ENCODE measurements at places on chromosomes 6 and 20. TPM values are rescaled to one million over a fixed set of nuclear protein-coding genes. Genes with fewer than 3 reads are reported as not detected.

The SCGN gene
- not detected for total RNA-seq

DNA sequence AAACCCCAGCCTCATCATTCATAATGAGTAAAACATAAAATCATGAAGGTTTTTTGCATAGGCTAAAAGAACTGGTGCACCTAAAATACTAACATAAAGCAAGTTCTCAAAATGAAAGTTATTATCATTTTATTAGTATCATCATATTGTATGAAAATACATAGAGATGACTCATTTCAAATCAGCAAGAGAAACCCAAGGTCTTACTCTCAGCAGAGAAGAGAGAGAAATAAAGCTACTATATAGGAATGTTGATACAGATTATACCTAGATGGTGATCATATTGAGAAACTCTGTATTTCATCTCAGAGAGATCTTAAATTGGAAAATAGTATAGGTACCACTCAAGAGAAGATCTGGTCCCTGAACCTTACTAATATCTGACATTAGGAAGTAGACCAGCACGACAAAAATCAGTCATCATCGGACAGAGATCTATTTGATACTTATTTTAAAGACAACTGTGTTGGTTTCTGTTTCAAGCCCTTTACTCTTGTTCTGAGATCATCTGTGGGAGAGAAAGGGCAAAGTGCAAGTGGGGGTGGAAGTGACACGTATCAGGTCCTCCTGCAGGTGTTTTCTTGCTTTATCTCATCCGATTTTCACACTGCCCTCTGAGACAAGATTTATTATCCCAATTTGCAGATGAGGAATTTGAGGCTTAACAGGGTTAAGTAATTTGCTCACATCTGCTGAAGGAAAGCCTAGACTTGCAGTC, 532.3 kb downstream of the MAFB start:
- DNase-seq: no peak

GRCh38 chr6:170210651-170211403, 80.1 kb downstream of the DLL1 start:
- no peak for DNase-seq

GRCh38 chr20:47316776-47317126, 39.7 kb downstream of the ZMYND8 start:
- no peak for DNase-seq

- DNase-seq: no peak
These were observed 352.6 kb downstream of the ZFAND3 start for GRCh38 chr6:38171997-38172738.

- no peak for DNase-seq
These were observed 19.2 kb downstream of the ZBTB2 start for GRCh38 chr6:151372164-151372563.

The SPDEF gene
- total RNA-seq: 2.2 TPM

The RBPJL gene
- 2.2 TPM for total RNA-seq

- no peak for DNase-seq
These were observed 3.3 kb downstream of the PERP start for GRCh38 chr6:138103871-138104270.

GRCh38 chr6:16473908-16474771, 235.8 kb downstream of the GMPR start:
- DNase-seq: no peak

The GHRH gene
- not detected for total RNA-seq

The BPHL gene
- 18.2 TPM for total RNA-seq

- DNase-seq: peak; percentile 75
These were observed 25.9 kb downstream of the ZBP1 start for GRCh38 chr20:57594092-57594951.

- DNase-seq: no peak
These were observed 610.5 kb upstream of the FLRT3 start for GRCh38 chr20:14947946-14948345.

The CBLN4 gene
- 0.37 TPM for total RNA-seq

DNA sequence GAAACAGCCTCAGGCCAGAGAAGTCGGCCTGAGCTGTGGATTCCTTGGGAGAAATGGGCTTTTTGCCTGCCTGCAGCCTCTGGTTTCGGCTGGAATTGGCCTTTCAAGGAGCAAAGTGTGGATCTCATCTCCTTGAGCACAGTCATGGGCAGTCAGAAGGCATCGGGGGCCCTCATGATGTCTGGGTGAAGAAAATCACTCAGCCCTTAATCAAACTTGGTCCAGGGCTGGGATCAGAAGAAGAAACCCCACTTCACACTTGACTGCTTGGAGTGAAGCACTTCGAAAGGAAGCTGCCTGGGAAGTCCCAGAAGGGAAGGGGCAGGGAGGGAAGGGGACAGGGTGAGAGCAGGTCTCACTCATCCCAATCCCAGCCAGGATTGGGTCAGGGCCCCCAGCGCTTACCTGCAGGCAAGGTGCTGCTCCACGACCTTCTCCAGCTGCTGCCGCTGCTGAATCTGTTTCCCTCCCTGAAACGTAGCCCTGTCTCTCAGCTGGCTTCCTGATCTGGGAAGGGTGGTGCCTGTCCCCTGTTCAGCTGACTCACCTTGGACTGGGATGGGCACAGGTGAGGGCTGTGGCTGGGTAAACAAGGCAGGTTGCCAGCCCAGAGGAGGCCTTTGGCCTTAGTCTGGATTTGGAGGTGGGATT, at the start of gene SDCBP2:
TSS of gene SDCBP2 (minus strand) at position 460 of the 651 bp plus-strand sequence. CDS start 8,723 bp downstream, outside the sequence.
- peak; percentile 89 for DNase-seq

The NRSN1 gene
- not detected for total RNA-seq

DNA sequence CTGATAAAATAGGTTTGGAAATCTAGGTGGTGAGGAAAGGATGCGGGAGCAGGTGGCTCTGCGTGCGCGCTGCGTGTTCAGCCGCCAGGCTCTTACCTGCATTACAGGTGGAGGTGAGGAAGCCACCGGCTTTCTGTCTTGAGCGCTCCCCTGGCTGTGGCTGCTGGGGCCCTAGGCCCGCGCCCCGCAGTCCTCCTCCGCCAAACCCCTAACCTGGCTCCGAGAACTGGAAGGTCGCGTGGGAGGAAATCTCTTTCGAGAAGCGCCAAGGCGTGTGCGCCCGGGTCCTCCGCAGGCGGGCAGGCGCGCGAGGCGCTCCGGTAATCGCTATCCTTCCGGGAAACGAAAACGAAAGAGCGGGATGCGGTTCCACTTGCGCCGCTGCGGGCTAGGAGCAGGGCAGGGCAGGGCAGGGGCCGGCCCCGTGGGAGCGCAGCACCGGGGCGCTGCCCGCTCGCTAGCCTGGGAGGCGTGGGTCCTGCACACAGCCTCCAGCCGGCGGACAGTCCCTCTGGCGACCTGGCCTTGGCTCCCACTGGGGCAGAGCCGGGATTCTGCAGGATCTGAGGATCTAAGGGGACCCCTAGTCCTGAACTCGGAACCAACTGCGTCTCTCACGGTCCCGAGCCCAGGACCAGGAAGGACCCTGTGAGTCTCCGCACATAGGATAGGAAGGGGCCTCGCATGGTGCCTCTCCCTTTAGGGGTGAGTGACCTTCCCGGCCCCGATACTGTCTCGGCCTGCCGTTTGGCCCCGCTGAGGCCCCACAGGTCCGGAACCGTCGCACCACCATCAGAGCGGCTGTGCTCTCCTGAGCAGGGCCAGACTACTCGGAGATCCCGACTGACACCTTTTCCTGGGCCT, at the start of gene ETV7:
TSS of gene ETV7 (minus strand) at position 230 of the 864 bp plus-strand sequence. CDS start at position 102, 128 bp downstream.
- peak; percentile 63 for DNase-seq

The CFB gene
- 17.4 TPM for total RNA-seq

DNA sequence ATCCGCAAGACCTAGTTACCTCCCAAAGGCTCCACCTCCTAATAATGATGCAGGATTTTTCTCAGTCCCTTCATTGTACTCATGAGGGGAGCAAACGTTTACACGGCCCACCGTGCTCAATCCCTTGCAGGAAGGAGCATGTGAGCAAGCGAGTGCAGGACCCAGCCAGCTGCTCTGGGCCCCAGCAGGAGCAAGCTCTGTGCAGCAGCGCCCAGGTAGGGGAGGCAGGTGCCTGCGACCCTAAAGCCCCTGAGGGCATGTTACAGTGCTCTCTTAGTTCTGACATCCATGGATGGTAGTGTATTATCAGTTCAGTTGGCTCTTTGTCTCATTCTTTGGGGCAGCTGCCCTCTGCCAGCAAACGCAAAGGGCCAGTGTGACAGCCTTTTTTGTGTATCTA, 143.4 kb downstream of the TBXT start:
- no peak for DNase-seq

The ARID1B gene
- total RNA-seq: 183 TPM

- DNase-seq: no peak
These were observed 24.3 kb upstream of the NHSL1 start for GRCh38 chr6:138523347-138524210.

GRCh38 chr20:53224851-53225250, 252.7 kb downstream of the TSHZ2 start:
- DNase-seq: no peak

- DNase-seq: no peak
These were observed 161.7 kb downstream of the ISM1 start for GRCh38 chr20:13382786-13383185.

DNA sequence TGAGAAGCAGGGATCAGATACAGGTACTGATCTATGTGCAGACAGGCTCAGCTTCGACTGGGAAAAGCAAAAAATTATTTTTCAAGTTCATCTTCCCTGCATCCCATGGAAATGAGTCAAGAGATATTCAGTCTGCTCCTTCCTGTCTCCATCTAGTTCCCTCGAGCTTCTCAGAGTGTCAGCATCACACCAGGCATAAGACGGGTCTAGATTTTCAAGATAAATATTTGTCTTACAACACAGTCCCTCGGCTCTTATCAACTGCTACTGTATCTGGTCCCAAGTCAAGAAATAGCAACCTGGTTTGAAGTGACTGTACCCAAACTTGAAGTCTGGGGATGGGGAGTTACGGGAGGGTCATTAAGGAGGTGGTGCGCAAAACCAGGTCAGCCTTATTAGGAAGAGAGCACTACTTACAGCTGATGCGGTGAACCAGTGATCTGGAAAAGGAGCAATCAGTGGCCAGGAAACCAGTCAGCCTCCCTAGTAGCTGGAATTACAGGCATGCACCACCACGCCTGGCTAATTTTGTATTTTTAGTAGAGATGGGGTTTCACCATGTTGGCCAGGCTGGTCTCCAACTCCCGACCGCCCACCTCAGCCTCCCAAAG, 29.7 kb downstream of the ZMYND8 start:
- no peak for DNase-seq

DNA sequence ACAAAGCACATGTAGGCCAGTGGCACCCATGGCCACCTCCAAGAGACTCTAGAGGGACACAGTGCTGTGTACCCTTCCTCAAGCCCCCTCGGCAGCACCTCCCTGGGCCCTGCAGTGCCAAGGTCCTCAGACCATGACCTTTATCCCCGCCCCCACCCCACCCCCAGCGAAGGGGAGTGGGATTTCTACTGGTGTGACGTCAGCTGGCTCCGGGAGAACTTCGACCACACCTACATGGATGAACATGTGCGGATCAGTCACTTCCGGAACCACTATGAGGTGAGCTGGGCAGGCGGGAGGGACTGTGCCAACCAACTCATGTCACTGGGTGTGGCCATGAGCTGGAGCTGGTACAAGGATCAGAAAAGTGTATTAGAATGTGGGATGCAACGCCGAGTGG, 38.0 kb downstream of the TTLL9 start:
- no peak for DNase-seq

The C20orf141 gene
- not detected for total RNA-seq
